ENCODE measurements at places on chromosomes 4 and X.

DNA sequence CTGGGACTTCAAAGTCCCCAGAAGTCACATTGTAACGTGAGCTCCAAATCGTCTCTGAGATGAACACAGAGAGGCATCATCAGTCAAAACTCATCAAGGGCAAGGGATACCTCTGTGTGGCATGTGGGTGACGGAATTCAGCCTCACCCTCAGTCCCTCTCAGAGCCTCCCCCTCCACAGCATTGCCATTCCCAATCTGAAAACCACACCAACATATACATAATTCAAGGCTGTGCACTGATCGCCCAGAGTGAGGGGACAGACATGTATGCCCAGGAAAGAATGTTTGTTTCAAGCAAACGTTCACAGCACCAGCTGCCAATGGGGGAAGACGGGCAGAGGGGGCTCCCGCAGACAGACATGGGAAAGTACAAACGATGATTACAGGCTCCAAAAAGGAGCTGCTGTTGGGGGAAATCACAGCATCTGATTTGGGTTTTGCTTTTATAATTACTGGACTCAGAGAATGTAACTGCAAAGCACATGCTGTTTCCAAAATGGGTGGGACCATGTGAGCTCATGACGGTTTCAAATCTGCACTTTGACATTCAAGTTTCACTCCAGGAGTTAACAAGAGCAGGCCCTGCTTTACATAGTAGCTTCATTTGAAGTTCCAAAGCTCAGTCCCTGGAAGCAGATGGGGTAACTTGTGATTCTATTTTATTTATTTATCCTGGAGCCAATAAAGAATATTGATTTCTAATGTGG is 88.3 kb downstream of the CLCN4 start:
- no peak for DNase-seq

- DNase-seq: no peak
These were observed 18.0 kb upstream of the TMEM184C start for GRCh38 chr4:147599206-147599605.

- DNase-seq: no peak
These were observed 183.2 kb downstream of the FBXW7 start for GRCh38 chr4:152352622-152353116.

DNA sequence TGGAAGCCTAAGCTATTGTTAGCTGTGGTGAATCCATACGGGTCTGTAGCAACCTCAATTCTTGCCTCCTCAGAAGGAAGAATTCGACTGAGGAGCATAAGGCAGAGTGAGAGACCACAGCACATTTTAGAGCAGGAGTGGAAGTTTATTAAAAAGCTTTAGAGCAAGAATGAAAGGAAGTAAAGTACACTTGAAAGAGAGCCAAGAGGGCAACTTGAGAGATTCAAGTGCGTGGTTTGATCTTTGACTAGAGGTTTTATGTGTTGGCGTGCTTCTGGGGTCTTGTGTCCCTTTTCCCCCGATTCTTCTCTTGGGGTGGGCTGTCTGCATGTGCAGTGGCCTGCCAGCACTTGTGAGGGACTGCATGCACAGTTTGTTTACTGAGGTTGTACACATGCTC is 880.6 kb upstream of the INTU start:
- no peak for DNase-seq

DNA sequence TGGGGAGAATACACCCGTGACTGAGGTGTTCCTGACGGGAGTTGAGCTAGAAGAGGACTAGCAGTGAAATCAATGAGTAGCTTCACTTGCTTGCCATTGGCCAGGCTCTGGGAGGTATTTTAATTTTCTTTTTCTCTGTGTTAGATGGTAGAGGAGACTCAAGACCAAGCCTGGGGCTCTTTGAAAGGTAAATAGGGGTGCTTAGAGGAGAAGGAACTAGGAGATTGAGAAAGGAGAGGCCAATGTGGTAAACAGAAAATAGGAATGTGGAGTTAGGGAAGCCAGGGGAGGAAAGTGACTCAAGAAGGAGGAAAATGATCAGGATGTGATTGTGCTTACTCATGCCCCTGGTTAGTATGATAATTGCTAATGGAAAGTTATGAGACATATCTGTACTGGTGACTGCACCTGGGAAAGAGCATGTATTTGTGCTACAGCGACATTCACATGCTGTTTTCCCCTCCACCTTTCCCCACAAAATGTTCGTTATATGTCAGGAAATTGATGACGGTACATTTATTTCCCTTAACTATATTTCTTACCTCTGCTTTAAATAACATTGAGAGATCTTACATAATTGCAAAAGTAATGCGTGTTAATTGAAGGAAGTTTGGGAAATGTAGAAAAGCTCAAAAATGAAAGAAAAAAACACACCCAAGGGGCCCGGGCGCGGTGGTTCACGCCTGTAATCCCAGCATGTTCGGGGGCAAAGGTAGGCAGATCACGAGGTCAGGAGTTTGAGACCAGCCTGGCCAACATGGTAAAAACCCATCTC is 16.9 kb upstream of the LRBA start:
- no peak for DNase-seq

DNA sequence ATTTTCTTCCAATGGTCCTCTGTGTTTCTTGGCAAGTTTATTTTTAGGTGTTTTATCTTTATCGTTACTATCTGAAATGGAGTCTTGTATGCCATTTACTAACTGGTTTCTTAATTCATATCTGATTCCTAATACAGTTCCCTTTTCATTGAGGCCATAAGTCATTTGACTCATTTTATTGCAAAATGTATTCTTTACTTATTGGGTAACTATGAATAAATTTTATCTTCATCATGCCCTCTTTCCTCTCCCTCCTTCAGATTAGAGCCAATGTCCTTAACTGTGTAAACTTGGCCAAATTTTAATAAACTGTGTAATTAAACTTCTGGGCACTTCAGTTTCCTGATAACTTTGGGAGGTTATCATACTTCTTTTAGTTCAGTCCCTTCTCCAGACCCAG is 19.3 kb upstream of the MSMO1 start:
- DNase-seq: no peak

DNA sequence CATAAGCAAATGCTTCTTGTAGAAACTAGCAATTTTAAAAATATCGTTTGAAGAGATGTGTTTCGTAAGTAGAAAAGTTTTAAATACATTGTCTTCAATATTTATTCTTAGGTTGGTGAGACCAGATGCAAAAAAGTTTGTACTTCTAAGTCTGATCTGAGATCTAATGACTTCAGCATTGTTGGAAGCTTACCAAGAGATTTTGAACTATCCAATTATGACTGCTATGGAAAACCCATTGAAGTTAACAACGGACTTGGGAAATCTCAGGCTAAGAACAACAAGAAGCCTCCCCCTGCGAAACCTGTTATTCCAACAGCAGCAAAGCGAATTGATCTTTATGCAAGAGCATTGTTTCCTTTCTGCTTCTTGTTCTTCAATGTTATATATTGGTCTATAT is 50.2 kb upstream of the GRIA2 start:
- no peak for DNase-seq

GRCh38 chrX:133783274-133783673 is 202.1 kb downstream of the GPC3 start:
- no peak for DNase-seq

DNA sequence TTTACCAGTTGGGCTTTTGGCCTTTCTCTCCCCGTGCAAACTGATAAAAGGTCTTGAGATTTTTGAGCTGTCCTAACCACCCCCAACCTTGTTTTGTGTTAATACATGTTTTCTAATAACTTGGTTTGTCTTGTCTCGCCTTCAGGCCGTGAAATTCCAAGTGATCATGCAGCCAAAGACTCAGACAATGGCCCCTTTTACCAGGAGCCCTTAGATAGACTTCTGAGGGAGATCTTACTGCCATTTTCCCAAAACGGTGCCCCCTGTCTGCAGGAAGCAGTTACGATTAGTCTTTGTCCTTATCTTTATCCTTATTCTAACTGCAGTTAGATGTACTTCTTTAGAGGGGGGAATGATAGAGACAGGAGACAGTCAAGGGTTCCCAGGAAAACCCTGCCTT is 245.3 kb upstream of the HDX start:
- no peak for DNase-seq

DNA sequence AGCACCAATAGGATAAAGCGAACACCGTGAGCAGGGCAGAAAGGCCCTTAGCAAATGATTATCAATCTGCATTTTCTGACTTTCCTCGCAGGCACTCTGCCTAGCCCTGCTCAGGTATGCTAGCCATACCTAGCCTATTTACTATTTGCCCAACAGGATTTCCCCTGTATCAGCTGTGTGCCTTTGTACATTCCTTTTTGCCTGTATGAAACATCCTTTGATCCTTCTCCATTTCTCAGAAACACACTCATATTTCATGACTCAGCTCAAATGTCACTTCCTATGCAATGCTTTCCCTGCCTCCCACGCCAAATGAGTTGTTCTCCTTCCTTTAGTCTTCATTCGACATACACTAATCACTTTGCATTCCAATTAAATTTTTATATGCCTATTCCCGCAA is 37.2 kb downstream of the PCDH7 start:
- DNase-seq: no peak

All from stimulated activated CD8-positive, alpha-beta memory T cell treated with anti-CD3 and anti-CD28 coated beads, Interleukin-7, amount 100 ng/mL, for 1 hour (primary cell).